Right renal cortex interstitium (tissue), 3 donors: ENCODE measurements at places on chromosomes 3 and 15.

DNA sequence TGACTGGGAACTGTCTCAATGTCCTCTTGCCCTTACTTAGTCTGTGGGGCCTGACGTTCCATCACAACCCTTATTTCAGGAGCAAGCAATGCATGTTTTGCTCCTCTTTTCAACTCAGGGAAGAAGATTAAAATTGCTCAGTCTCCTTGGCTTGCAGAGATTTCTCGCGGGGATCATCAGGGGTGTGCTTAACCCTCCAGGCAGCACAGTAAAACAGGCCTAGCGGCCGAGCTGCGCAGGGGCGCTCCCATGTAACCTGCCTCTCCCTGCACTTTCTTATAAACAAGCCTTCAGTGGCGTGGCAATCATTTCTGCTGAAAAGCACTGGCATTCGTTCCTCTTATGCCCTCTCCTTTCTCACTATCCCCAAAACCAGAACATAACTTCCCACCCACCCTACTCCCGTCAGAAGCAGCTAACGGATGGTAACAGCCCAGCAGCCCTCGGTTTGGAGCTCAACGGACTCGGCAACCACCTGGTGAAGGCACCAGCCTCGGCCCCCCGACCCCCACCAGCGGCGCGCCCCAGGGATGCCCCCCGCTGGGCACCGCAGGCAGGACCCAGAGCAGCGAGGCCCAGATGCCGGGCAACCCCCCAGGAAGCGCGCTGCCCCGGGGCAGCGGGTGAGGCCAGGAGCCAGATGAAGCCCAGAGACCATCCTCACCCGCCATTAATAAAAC, 1.1 kb downstream of the MCF2L2 start:
- DNase-seq: no peak

GRCh38 chr15:64571857-64572291, 111.5 kb downstream of the ZNF609 start:
- DNase-seq: no peak

GRCh38 chr3:117170094-117170493, 460.5 kb downstream of the TUSC7 start:
- no peak for DNase-seq

GRCh38 chr3:134354612-134355251, 19.5 kb downstream of the AMOTL2 start:
- no peak for DNase-seq

DNA sequence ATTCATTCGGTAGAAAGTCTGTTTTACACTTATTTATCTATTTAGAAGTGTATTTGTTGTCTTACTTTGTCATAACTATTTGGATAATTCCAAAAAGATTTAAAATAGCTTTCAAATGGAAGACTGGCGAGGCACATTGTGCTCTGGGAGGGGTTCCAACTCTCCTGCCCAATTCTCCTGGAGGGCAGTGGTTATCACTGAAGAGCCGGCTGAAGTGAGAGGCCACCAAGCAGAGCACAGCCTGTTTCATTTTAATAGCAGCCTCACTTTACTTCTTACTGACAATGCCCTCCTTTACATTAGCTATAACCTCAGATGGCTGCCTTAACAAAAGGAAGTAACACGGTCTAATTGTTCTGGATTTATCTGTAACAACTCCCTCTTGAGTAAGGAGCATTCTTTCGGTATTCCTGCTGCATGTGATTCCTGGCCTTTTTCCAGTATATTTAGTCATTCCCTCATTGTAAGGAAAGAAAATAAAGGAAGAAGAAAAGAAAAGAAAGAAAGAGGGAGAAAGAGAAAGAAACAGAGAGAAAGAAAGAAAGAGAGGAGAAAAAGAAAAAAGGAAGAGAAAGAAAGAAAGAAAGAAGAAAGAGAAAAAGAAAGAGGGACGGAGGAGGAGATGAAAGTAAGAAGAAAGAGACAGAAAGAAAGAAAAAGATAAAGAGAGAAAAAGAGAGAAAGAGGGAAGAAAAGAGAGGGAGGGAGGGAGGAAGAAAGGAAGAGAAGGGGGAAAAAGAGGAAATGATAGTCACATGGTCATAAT, 339.8 kb upstream of the WNT5A start:
- no peak for DNase-seq

GRCh38 chr3:32256206-32256605, 17.7 kb downstream of the CMTM8 start:
- DNase-seq: no peak

DNA sequence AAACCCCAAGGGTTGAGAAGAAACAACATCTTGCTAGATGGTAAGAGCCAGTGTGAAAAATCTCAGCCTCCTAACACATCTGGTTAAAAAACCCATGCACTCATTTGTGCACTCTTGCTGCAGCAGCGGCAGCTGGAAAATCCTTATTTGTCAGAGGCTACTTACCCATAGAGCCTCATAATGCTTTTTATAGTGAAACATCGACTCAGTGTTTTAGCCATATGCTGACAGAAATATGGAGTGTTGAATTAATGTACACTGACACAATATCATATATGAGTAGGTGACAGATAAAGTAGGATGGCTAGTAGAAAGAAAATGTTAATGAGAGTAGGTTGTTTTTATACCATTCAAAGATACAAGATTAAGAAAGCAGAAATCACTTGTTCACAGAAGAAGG, 13.0 kb downstream of the SLC9A9 start:
- no peak for DNase-seq

- DNase-seq: no peak
Observed at GRCh38 chr15:70195587-70196305, 98.0 kb upstream of the TLE3 start.

DNA sequence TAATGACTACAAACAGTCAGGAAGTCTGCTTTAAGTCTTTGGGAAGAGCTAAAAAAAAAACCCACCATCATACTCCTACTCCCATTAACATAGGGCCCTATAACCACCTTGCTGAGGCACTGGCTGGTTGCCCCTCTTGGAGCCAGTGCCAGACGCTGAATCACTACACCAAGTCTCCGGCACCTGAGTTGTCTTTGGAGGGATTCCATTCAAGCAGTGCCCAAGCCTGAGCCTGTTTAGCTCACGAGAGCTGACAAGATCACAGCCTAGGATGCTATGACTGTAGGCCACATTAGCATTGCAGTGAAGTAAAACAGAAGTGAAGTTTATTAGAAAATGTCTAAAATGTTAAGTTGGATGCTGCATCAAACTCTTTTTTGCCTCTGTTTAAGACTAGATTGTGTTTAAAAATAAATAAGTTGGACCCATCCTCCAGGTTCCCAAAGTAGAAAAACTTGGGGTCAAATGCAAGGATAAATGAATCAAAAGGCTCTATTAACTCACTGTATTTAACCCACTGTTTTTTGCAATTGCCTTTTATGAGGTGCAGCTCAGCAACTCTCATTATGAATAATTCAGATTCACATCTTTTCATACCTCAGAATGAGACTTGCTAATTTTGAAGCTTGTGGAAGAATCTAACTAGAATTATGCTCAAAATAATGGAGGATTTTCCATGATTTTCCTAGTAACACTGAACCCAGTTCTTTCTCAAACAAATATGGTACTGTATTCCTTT, 461.9 kb downstream of the FOXP1 start:
- no peak for DNase-seq

DNA sequence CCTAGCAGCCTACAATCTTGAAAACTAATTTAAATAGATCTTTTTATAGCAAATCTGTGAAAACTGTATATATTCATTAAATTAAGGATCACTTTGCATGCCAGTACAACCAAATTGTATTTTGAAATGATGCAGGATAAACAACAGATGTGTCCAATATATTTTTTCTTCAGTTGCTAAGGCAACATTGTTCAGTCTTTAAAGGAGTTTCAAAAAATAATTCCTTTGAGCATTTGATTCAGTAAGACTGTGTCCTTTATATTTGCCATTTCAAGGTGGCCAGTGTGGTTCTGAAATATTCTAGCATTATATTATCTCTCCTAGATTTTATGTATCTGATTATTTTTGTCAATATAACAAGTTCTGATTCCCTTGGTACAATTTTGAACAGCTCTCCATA, 254.7 kb downstream of the PLOD2 start:
- DNase-seq: no peak

GRCh38 chr15:60389261-60390077, 8.3 kb downstream of the ANXA2 start:
- no peak for DNase-seq

GRCh38 chr3:46893146-46893748, 15.7 kb downstream of the PTH1R start:
- no peak for DNase-seq

DNA sequence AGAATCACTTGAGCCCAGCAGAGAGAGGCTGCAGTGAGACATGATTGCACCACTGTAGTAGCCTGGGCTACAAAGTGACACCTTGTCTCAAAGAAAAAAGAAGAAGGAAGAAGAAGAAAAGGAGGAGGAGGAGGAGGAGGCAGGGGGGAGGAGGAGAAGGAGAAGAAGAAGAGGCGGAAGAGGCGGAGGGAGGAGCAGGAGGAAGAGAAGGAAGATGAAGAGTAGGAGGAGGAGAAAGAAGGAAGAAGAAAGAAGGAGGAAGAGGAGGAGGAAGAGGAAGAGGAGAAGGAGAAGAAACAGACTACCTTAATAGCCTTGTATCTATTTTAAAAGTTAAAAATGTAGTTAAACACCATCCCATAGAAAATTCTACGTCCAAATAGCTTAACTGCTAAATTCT, 19.1 kb upstream of the ARF4 start:
- DNase-seq: no peak

GRCh38 chr3:40432793-40433192, 24.3 kb upstream of the RPL14 start:
- DNase-seq: no peak

DNA sequence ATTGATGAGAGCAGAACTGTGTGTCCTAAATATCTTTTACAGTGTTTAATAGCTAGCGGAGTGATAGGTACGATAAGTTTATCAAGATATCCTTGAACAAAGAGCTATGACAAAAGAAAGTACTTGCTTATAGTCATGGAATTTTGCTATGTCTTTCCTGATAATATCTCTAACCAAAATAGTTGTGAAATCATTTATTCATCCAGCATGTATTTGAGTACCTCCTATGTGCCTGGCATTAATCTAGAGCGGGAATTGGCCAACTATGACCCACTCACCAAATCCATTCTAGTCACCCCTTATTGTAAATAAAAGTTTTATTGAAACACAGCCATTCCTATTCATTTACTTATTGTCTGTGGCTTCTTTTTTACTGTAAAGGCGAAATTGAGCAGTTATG, 46.6 kb downstream of the ZFAND6 start:
- DNase-seq: no peak

DNA sequence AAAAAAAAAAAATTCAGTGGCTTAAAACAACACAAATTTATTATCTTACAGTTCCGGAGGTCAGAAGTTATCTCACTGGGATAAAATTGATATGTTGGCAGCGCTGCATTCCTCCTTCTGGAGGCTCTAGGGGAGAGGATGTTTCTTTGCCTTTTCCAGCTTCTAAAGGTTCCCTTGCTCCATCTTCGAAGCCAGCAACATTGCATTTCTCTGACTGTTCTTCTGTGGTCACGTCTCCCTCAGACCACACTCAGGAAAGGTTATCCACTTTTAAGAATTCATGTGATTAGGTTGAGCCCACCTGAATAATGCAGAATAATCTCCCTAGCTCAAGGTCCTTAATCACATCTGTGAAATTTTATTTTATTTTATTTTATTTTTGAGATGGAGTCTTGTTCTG, 23.4 kb upstream of the ACAP2 start:
- DNase-seq: no peak

DNA sequence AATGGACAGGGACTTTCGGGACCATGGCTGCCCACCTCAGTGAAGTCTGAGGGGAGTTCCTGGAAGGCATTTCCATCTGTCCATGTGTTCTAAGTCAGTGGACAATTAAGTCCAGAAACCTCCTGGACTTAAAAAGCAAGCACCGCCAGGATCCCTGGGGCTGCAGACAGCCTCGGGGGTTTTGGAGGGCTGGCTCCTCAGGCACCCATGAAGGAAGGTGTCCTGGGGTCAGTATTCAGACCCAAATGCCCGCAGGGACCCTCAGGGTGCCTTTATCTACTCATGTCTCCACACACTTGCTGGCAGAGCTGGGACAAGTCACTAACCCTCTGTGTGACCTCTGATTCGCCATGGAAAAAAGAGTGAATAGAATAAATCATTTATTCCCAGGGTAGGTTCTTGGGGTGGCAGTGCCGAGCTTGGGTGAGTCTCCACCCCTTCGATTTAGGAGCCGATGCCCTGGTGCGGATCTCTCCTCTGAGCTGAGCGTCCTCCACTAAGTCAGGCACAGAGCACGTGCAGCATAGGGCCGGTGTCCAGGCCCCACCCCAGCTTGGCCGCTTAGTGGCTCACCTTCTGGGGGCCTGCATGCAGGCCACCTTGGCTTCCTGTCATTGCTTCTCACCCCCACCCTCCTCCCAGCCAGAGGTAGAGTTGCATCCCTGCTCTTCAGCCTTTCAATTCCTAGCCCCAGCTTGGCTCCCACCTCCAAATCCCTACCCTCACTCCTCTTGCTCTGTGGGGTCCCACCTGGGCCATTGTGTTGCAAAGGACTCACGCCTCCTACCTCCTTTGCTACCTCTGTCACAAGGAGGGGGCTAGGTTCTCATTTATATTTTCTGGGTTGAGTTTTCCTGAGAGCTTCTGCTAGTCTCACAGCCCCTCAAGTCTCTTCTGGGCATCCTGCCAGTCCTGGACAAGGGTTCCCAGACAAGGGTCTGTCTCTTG, 19.9 kb downstream of the SLC6A6 start:
- DNase-seq: no peak

GRCh38 chr3:112149136-112149535, 16.1 kb upstream of the GCSAM start:
- no peak for DNase-seq

DNA sequence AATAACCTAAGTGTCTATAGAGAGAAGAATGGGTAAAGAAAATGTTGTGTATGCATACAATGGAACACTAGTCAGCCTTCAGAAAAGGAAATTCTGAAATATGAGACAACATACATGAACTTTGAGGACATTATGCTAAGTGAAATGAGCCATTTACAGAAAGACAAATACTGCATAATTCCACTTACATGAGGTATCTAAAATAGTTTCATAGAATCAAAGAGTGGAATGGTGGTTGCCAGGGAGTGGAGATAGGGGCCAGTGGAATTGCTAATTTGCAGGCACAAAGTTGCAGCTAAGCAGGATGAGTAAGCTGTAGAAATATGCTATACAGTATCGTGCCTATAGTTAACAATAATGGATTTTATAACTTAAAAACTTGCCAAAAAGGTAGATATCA, 779.6 kb upstream of the ARPP21 start:
- DNase-seq: no peak

DNA sequence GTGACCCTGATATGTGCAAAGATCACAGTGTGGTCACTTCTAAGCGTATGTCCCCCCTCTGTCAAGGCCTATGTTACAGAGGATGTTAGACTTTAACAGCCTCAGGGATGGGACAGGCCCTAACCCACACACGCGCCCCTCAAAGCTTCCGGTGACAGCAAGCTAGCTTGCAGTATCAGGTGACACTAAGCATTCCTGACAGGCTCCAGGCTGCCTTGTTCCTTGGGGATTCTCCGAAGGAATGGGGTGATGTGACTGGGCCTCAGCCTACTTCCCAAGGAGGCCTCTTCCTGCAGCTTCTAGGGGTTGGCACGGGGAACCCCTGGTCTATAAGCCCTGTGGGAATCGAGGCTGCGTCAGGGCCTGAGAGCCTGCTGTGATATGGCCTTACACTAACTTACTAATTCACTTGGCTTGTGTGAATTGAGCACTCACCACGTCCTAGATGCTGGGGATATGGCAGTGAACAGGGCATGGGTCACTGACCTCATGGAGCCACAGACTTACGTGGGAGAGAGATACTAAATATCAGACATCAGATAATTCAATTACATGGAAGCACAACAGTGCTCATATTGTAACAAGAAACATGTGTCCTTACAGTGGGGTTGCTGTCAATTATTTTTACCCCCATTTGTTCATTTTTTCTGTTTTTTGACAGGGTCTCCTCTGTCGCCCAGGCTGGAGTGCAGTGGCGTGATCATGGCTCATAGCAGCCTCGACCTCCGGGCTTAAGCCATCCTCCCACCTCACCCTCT, 11.4 kb upstream of the SPTBN5 start:
- no peak for DNase-seq

GRCh38 chr3:131338948-131339640, 42.5 kb upstream of the NUDT16 start:
- DNase-seq: no peak
